Omental fat pad (tissue), 4 donors: ENCODE measurements at places on chromosomes 5 and 9. TPM values are rescaled to one million over a fixed set of nuclear protein-coding genes. Genes with fewer than 3 reads are reported as not detected.

GRCh38 chr5:134524826-134525682 is at the start of gene JADE2:
Gene JADE2, plus strand, starts transcription at chr5:134525670. Its CDS starts 10,188 bp downstream, at chr5:134535858.
- peak; percentile 39 for DNase-seq

The DOLK gene
- 19.9 TPM for total RNA-seq

DNA sequence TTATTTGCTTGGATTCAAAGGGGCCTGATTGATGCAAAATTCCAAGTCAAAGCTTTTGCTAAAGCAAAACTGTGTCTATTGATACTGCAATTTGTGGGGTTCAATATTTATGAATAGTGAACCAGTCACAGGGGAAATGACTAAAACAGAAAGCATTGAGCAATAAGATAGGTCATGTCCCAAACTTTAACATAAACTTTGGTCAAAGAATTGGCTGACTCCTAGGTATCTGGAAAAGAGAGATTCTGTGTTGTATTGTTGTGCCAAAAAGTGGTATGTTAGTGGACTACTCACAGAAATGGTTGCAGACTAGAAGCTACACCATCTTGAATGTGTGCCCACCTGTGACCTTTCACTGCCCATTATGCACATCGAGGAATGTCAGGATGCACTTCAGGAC is 585.5 kb upstream of the RGMB start:
- no peak for DNase-seq

The TMEM8B gene
- total RNA-seq = 13.2 TPM

DNA sequence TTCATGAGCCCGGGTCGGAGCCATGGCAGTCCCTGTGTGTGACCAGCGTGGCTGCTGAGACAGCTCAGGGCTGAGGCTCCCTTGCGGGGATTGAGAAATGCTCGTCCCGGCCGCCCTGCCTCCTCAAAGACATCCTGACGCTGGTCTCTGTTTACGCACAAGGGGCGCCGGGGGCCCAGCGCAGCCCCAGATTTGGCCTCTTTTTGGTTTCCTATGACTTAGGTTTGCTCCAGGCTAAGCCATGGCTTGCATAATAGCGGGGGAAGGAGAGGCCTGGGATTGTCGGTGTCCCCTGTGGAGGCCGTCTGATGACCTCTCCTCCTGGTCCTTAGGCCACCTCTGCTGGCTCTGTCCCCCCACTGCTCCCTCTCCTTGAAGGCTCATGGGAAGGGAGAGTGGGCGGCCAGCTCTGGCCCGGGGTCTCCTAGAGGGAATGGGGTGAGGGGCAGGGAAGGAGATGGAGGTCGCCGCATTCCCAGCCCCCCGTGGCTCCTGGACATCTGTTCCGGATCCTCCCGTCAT is 3.5 kb downstream of the LAMC3 start:
- no peak for DNase-seq

DNA sequence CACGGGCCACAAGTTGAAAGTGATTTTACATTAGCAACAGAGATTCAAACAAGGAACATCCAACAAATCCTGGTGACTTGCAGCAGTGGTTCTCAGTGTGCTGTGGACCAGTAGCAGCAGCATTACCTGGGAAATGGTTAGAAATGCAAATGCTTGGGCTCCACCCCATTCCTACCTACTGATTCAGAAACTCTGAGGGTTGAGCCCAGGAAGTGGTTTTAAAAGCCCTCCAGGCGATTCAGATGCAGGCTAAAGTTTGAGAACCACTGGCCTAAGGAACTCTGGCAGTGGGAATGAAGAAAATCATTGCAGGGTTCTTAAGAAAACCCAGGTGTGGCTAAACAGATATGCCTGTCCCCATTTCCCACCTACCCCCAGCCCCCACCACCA is 398.8 kb downstream of the ENC1 start:
- DNase-seq = no peak

- DNase-seq = no peak
Observed at GRCh38 chr5:2714805-2715204, 36.7 kb downstream of the IRX2 start.

GRCh38 chr9:79300068-79300467 is 271.7 kb upstream of the TLE4 start:
- DNase-seq = no peak

DNA sequence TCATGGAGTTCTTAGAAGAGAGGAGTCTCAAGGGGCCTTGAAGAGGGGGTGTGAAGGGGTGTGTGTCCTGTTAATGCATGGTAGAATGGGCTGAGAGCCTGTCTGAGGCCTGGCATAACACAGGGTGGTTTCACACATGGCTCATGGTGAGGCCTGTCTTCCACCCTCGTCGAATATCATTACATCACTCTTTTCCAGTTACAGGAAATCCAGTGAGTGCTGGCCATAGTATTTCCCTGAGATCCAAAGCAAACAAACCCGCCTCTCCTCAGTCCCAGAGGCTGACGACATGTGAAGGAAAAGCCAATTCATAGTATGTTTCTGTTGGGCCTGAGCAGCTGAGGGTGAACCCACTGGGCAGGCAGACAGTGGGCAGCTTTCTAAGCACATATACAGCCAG is 159.4 kb upstream of the NR3C1 start:
- DNase-seq = no peak

GRCh38 chr9:119391878-119392277 is 22.6 kb upstream of the BRINP1 start:
- DNase-seq = no peak

DNA sequence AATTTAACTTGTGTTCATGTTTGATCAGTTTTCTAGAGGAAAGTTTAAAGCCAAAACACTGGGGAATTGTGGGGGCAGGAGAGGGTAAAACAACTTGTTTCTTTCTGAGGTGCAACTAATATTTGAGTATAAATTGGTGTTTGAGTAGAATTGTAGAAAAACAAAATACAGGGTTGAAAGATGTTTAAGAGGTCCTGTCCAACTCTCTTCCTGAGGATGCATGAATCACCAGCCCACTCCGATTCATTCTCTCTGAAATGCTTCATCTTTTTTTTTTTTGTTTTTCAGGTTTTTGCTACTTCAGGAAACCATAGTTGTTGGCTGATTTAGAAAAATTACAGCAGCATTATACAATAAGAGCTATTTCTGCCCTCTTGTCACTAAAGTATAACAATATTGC is 42.4 kb upstream of the TMC1 start:
- DNase-seq = no peak

DNA sequence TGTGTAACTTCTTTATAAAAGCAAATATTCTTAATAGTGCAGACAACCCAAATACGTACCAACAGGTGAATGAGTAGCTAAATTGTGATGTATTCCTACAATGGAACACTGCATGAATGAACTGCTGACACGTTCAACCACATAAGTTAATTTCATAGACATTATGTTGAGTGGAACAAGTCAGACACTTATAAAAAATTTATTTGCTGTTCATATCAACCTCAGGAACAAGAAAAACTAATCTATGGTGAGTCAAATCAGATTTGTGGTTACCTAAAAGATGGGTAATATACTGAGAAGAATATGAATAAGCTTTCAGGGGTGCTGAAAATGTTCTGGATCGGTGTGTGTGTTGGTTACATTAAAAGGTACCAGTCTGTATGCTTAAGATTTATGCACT is 35.7 kb downstream of the INVS start:
- DNase-seq = no peak

GRCh38 chr9:4798281-4799032 is 5.7 kb downstream of the RCL1 start:
- no peak for DNase-seq

The SMIM33 gene
- not detected for total RNA-seq

- DNase-seq = no peak
Observed at GRCh38 chr5:98700730-98701129, 72.7 kb upstream of the RGMB start.

The FAT2 gene
- total RNA-seq = 0.25 TPM

- DNase-seq = no peak
Observed at GRCh38 chr9:110130791-110131416, 77.1 kb downstream of the C9orf152 start.

GRCh38 chr9:85167146-85167545 is 497.6 kb downstream of the NTRK2 start:
- DNase-seq = no peak

The ADRB2 gene
- total RNA-seq = 42.7 TPM

GRCh38 chr9:93318480-93318879 is 133.0 kb upstream of the FAM120A start:
- no peak for DNase-seq
